LNCaP clone FGC (cell line): ENCODE measurements at places on chromosomes 4 and X.

GRCh38 chr4:143291314-143291713 is 45.4 kb upstream of the GAB1 start:
- DNase-seq, result no peak

- DNase-seq, result no peak
Observed at GRCh38 chr4:152665691-152666395, 14.0 kb downstream of the TMEM154 start.

GRCh38 chr4:48224606-48225005 is 45.0 kb downstream of the TEC start:
- no peak for DNase-seq

DNA sequence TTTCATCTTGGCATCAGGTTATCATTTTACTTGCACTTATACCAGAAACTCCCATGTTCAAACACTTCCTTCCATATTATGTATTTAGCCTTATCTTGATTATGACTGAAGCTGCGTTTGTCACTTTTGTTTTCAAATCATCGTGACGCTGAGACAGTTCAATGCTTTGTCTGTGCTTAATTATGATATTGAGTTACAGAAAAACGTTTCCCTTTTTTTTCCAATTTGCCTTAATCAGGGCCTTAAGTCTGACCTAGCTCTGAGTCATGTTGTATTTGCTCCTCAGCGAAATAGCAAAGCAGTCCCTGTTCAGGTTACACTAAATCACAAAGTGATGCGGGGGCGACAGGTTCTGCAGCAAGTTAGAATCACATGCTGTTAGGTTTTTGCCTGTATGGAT is 254.7 kb downstream of the AFF2 start:
- no peak for DNase-seq

- peak; percentile 48 for DNase-seq
Observed at GRCh38 chr4:143335979-143336780, 496 bp upstream of the GAB1 start.

GRCh38 chr4:121138039-121138825 is 25.9 kb downstream of the TNIP3 start:
- DNase-seq, result no peak

GRCh38 chrX:2576793-2577192 is 76.0 kb upstream of the DHRSX start:
- no peak for DNase-seq

- DNase-seq, result no peak
Observed at GRCh38 chrX:154056770-154057241, 37.1 kb upstream of the IRAK1 start.

- DNase-seq, result peak; percentile 43
Observed at GRCh38 chr4:81471588-81472280, at the start of gene RASGEF1B. Gene RASGEF1B (minus strand): TSS chr4:81471907. CDS start chr4:81459508, 12,399 bp downstream.

- no peak for DNase-seq
Observed at GRCh38 chr4:11632483-11632882, 203.8 kb upstream of the HS3ST1 start.

GRCh38 chrX:20309806-20310205 is 43.1 kb upstream of the RPS6KA3 start:
- no peak for DNase-seq

DNA sequence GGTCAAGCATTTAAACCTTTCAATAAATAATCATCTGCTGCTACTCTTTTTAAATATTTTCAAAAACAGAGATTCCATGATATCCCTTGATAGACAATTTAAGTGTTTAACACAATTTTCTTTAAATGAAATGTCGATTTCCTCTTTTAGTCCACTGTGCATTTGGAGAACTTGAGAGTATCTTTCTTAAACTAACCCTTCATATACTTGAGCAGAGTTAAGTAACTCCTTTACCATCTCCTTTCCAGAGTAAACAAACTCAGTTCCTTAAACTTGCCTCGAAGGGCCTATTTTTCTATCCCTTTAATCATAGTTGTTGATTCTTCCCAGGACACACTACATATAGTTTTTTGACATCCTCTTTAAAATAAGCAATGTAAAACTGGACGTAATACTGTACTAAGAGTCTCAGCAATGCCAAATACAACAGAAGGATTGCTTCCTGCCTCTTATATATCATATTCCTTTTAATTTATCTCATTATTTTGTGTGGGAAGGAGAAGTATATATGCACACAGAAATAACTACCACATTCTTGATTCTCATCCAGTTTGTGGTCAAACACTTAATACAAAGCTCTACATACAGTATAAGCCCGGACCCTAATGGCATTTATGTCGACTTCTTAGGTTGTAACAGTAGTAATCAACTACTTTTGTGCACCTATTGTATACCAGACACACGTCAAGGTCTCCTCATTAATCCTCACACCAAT is 22.8 kb downstream of the RAB28 start:
- DNase-seq, result no peak

DNA sequence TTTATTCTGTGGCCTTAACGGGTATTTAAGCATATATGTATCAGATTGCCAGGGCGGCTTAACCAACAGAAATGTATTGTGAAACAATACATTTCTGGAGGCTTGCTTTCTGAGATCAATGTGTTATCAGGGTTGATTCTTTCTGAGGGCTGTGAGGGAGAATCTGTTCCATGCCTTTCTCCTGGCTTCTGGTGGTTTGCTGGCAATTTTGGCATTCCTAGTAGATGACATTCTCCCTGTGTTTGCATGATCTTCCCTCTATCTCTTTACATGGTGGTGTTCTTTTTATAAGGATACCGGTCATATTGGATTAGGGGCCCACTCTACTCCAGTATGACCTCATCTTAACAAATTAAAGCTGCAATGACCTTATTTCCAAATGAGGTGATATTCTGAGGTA is 16.9 kb upstream of the CEP135 start:
- no peak for DNase-seq

GRCh38 chrX:108438110-108438623 is at the start of gene COL4A6:
Gene COL4A6 (minus strand): TSS chrX:108438422. CDS start chrX:108438196, 226 bp downstream.
- no peak for DNase-seq

GRCh38 chr4:14716691-14717090 is 285.6 kb upstream of the CPEB2 start:
- no peak for DNase-seq

DNA sequence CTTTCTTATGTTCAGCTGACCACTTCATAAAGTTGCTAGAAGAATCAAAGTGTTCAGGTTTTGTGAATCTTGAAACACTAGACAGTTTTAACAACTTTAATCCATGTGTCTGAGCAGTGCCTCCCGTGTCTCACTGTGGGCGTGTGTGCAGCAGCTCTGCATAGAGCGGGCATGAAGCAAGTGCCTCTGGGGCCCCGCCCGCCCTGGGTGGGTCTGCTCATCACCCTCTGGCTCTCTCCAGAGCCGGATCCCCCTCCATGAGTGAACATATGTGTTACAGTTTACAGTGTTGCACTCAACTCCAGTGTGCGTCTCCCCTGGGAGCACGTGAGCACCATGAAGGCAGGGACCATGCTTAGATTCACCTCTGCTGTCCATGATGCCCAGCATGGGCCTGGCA is 37.6 kb upstream of the CRMP1 start:
- DNase-seq, result no peak
